ENCODE measurements at places on chromosomes 1 and 21. TPM values are rescaled to one million over a fixed set of nuclear protein-coding genes. Genes with fewer than 3 reads are reported as not detected.
A peak's percentile ranks its signal among the peaks of the same experiment; 100 is the strongest.

DNA sequence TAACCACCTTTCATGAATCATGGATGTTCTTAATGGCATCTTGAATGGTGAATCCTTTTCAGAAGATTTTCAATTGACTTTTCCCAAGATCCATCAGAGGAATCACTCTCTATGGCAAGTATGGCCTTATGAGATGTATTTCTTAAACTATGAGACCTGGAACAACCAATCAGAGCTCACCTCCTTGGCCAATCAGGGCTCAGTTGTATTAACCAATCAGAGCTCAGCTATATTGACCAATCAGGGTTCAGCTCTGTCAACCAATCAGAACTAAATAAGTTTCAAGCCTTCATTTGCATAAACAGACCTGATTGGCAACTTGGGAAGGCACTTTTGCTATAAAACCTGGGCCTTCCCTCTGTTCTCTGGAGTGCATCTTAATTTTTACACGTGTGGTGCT lies 13.6 kb upstream of the FAM3B start:
- H3K36me3 ChIP-seq = no peaks in the 10 kb centered on the region
- H3K27me3 ChIP-seq = peaks cover 4% of the 10 kb centered on the region
- H3K4me1 ChIP-seq = no peaks in the 10 kb centered on the region
- no peak for DNase-seq
- H3K4me3 ChIP-seq = no peak overlapping the region

DNA sequence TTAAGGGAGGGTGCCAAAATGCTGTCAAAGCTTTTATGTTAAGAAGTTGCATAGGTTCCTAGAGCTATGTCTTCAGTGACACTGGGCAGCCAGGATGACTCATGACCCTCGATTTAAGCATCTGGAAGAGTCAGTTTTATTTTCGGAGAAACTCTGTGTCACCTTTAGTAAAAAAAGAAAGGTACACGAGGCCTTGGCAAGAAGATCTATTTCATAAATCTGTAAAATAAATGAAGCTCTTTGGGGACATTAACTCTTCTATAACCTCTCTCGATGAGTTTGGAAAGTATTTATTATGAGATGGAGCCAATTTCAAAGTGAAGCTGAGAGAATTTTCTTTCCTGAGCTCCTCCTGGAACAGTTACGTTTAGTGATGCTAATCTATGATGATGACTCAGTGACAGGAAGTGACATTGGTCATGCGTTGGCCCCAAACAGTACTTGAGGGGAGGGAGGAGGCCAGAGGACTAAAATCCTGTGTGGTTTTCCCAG lies 156.5 kb downstream of the HLX start:
- DNase-seq = peak; percentile 27
- peak overlapping the region; percentile 71 for H3K27ac ChIP-seq
- H3K4me3 ChIP-seq = peak overlapping the region; percentile 44
- H3K4me1 ChIP-seq = peaks cover 25% of the 10 kb centered on the region
- no peaks in the 10 kb centered on the region for H3K36me3 ChIP-seq

DNA sequence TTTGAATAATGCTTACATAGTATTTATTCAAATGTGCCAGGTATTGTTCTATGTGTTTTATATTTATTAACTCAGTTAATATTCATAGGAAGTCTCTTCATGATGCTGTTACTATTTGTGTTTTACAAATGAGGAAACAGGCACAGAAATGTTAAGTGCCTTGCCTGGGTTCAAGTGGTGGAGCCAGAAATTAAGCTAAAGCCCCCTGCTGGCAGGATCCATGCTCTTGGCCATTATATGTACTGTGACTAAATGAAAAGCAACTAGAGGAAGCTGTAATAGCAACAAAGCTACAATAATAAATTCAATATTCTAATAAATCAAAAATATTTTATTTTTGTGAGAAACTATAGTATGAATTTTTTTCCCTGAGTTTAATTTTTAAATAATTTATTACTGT lies 30.0 kb downstream of the IARS2 start:
- H3K4me1 ChIP-seq = no peaks in the 10 kb centered on the region
- no peaks in the 10 kb centered on the region for H3K27me3 ChIP-seq
- no peak for DNase-seq
- H3K4me3 ChIP-seq = no peak overlapping the region

- no peak overlapping the region for H3K27ac ChIP-seq
- H3K27me3 ChIP-seq = no peaks in the 10 kb centered on the region
- no peak for DNase-seq
- no peak overlapping the region for H3K4me3 ChIP-seq
Measured at GRCh38 chr1:78665809-78666208, 16.2 kb downstream of the IFI44 start.

GRCh38 chr1:175364424-175365076 lies 172.0 kb upstream of the KIAA0040 start:
- H3K4me3 ChIP-seq = no peak overlapping the region
- H3K27ac ChIP-seq = no peak overlapping the region
- H3K4me1 ChIP-seq = no peaks in the 10 kb centered on the region
- peak; percentile 11 for DNase-seq
- H3K36me3 ChIP-seq = no peaks in the 10 kb centered on the region

DNA sequence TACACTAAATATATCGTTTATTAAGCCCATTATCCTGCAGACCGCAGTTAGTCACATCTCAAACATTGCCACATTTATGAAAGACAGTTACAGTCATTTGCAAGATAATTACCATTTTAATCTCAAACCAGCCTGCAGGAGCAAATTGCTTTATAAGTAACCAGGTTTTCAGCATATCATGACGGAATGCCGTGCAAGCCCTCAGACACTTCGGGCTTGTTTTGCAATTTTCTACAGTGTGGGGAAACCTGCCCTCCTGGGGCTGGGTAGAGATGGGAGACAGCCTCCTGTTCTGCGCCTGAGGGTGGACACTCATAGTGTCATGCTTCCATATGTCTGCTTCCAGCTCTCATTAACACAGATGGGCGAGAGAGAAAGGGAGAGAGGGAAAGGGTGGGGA lies 563.9 kb downstream of the NPHP4 start:
- H3K36me3 ChIP-seq = no peaks in the 10 kb centered on the region
- H3K27me3 ChIP-seq = no peaks in the 10 kb centered on the region
- no peak overlapping the region for H3K4me3 ChIP-seq

- no peaks in the 10 kb centered on the region for H3K36me3 ChIP-seq
- no peak for DNase-seq
- H3K27ac ChIP-seq = no peak overlapping the region
- H3K4me1 ChIP-seq = no peaks in the 10 kb centered on the region
- H3K4me3 ChIP-seq = no peak overlapping the region
Measured at GRCh38 chr1:49225464-49225863, 448.8 kb upstream of the BEND5 start.

DNA sequence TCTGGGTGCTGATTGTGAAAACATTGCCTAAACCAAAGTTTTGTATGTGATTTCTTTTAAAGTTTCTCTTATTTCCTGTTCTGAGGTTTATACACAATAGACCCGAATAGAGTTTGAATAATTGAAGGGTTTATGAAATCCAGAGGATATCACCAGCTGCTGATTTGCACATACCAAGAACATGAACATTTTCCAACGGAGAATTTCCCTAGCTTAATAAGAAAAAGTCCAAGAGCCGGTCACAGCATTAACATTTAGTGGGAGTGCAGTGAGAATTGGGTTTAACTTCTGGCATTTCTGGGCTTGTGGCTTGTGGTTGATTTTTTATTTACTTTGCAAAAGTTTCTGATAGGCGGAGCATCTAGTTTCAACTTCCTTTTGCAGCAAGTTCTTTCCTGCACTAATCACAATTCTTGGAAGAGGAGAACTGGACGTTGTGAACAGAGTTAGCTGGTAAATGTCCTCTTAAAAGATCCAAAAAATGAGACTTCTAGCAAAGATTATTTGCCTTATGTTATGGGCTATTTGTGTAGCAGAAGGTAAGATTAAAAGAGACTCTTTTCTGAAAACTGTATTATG lies at the start of gene CFH:
CFH (plus strand) TSS at position 407 of the 579 bp plus-strand sequence; CDS start at position 482, 75 bp downstream.
- no peaks in the 10 kb centered on the region for H3K27me3 ChIP-seq
- peak within 1 kb of the TSS; percentile 72 for H3K4me3 ChIP-seq
- H3K27ac ChIP-seq = peak within 1 kb of the TSS; percentile 44
- H3K36me3 ChIP-seq = no peaks in the 10 kb centered on the region

- no peaks in the 10 kb centered on the region for H3K27me3 ChIP-seq
- no peak overlapping the region for H3K4me3 ChIP-seq
- no peaks in the 10 kb centered on the region for H3K36me3 ChIP-seq
- H3K27ac ChIP-seq = no peak overlapping the region
- peaks cover 9% of the 10 kb centered on the region for H3K4me1 ChIP-seq
- no peak for DNase-seq
Measured at GRCh38 chr1:51736702-51737101, 119.8 kb downstream of the OSBPL9 start.

- H3K27ac ChIP-seq = no peak overlapping the region
- H3K27me3 ChIP-seq = no peaks in the 10 kb centered on the region
- no peak overlapping the region for H3K4me3 ChIP-seq
- H3K4me1 ChIP-seq = peaks cover 34% of the 10 kb centered on the region
- no peaks in the 10 kb centered on the region for H3K36me3 ChIP-seq
Measured at GRCh38 chr1:42952303-42953001, 6.2 kb downstream of the SLC2A1 start.

- H3K4me3 ChIP-seq = no peak overlapping the region
- H3K27ac ChIP-seq = no peak overlapping the region
- peaks cover 12% of the 10 kb centered on the region for H3K36me3 ChIP-seq
- H3K4me1 ChIP-seq = peaks cover 8% of the 10 kb centered on the region
Measured at GRCh38 chr1:167987174-167987573, 50.3 kb upstream of the MPC2 start.

The ASTN1 gene
- under 0.01 TPM for total RNA-seq

The ECE1 gene
- 32.6 TPM for total RNA-seq

The LORICRIN gene
- not detected for total RNA-seq

The ACOT11 gene
- 2.9 TPM for total RNA-seq

The AMY1A gene
- total RNA-seq = not detected

Measured in osteoblast (primary cell).